T-helper 17 cell (primary cell): ENCODE measurements at places on chromosomes 16 and 17.

GRCh38 chr17:59260722-59261121 is 40.4 kb downstream of the GDPD1 start:
- DNase-seq, result no peak

- DNase-seq, result no peak
Measured at GRCh38 chr16:31082368-31083045, 6.2 kb downstream of the PRSS53 start.

DNA sequence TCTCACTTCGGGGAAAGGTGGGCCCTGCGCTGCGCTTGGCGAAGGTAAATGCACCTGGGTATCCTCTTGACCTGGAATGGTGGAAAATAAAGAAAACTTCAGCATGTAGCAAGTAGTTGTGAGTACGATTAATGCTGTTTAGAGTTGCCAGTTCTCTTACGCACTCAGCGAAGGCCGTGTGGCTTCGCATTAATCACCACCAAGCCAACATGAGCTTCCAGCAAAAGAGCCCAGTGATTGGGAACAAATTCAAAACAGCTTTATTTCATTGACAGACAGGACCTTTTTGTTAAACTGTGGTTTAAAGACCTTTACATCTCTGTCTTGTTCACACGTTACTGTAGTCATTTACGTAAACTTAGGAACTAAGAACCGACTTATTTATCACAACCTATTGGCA is 531.4 kb downstream of the MAF start:
- no peak for DNase-seq

GRCh38 chr16:16992975-16993765 is 477.6 kb downstream of the XYLT1 start:
- no peak for DNase-seq

- no peak for DNase-seq
Measured at GRCh38 chr17:65552214-65552613, 9.2 kb downstream of the AXIN2 start.

- no peak for DNase-seq
Measured at GRCh38 chr17:4980644-4981216, 6.7 kb downstream of the CAMTA2 start.

- no peak for DNase-seq
Measured at GRCh38 chr16:9670033-9670432, 512.2 kb downstream of the GRIN2A start.

GRCh38 chr17:58176200-58176599 is 9.4 kb downstream of the OR4D2 start:
- DNase-seq, result no peak

- DNase-seq, result no peak
Measured at GRCh38 chr17:35668802-35669201, 62.6 kb upstream of the RASL10B start.

GRCh38 chr17:82868715-82869131 is 28.9 kb upstream of the ZNF750 start:
- DNase-seq, result no peak
